Left renal cortex interstitium (tissue), 4 donors: ENCODE measurements at places on chromosomes 1 and 21.

DNA sequence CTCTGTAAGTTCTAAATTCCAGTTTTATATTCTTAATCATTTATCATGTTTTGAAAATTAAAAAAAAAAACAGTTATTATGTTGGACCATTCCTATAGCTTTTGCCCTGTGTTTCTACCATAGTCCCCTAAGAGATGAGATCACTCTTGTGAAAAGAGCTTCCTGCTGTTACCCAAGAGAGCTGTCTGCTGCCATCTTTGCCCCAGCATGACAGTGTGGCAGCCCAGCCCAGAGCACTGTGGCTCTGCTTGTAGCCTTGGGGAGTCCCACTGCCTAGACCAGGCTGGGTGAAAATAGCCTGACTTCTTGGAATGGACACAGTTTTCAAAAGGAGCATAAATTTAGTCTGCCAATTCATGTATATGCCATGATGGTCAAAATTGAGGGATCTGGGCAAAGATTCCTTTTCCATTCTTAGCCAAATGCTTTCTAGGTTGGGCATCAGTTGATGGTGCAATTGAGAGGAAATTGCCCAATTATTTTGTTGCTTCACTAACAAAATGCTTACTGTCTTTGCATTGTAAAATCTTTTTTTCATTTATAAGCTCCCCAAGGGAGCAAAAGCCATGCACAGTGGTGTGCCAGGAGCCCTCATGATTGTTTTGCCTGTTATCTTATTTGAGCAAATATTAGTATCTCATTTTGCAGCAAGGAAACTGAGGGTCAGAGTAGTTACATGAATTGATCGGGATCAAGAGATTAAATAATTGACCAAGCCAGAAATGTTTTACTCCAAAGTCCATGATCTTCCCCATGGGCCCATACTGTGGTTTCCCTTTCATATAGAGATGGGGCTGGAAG lies 72.8 kb downstream of the ETS2 start:
- DNase-seq, result no peak

DNA sequence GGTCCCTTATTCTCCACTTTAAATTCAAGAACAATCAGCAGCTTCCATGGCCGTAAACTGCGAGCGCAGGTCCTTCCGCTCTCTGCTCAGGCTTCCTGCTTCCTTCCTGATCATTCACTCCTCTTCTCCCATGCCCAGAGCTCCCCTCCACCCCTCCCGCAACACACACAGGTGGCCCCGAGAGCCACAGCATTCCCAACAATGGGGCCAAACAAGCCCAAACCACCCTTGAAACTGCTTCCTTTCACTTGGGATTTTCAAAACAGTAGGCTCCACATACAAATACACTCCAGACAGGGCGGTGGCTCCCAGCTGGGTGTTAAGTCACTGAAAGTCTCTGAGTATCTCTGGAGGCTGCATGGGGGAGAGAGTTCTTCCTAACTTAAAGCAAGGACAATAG lies 11.4 kb downstream of the FAM89A start:
- DNase-seq, result no peak

DNA sequence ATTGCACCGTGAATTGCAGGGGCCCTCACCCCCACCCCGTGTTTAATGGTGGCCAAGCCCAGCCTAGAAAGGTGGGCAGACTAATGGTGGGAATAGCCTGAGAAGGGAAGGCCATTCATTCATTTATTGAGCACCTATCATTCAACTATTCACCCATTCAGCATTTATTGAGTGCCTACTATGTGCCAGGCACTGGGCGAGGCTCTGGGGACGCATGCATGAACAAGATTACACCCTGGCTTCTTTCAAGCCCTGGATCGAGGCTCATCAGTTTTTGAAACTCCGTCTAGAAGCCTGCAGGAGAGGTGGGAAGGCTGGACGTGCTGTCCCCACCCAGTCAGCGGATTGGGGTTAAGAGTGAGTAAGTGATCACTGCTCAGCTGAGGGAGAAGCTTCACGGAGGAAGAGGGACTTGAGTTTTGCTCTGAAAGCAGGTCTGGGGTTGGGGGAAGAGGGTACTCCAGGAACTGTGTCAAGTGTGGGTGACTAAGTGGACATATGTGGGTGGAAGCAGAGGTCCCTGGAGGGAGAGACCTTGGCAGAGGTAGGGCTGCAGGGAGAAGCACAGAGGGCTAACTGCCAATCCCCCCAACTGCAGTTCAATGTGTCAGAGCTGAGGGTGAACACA lies 35.6 kb downstream of the MEF2D start:
- no peak for DNase-seq

DNA sequence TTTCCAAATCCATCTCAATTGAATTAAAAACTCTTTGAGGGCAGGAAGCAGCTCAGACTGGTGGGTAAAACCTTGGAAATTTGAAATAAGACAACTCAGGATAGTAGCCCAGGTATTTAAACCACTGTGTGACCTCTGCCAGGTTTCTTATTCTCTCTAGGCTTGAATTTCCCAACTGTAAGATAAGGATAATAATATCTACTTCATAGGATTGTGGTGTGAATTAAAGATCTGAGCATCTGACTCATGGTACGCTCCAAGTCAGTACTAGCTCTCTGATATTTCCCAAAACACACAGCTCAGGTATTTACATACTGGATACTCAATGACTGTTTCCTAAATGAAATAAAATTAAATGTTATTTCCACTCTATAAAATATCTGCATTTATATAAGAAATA lies 337.2 kb downstream of the LTN1 start:
- DNase-seq, result no peak

DNA sequence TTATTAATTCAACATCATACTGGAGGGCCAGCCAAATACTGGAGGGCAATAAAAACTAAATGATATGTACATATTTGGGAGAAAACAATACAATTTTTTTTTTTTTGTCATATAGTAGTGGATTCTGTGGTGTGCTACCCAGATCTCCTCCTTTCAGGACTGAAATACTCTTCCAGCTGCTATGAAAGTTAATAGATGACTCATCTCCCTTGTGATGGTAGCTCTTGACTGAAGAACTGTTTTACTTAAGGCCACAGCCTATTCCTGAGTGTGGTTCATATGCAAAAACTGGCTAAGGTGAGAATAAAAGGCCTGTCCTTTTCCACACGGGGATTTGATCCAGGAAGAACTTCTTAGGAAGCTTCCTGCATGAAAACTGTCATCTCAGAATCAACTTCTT lies 307.9 kb downstream of the HLX start:
- no peak for DNase-seq

DNA sequence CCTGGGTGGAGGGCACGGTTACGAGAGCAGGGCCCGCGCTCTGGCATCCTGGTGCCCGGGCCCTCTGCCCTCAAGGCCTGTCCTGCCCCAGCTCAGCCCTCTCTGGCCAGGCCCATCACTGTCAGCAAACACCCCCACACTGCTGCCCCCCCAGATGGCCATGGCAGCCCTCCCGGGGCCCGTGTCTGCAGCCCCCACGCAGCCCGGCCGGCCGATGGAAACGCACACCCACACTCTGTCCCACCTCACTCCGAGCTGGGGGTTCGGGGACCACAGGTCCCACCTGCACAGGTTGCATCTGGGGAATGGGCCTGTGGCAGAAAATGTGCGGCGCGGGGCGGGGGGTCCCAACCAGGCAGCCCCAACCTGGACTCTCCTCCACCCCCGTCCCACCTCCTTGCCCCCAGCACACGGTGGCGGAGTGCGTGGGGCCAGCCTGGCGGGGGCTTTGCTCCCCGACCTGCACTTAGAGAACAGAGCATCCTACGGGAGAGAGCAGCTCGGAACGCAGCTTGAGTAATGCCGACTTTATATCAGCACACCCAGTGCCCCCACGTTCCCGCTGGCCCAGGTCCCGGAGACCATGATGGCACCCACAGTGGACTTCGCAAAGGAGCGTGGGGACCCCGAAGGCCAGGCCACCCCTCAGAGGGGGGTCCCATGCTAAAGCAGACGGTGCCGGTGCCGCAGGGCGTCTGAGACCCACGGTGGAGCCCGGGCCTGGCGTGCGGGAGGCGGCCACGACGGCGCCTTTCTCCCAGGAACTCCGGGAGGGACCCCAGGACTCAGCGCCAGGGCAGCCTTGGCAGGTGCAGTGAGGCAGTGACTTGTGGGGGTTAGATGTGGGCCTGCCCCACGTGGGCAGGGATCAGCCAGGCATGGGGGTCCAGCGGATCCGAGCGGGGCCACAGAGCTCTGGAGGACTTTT lies 7.5 kb upstream of the RNF223 start:
- no peak for DNase-seq

DNA sequence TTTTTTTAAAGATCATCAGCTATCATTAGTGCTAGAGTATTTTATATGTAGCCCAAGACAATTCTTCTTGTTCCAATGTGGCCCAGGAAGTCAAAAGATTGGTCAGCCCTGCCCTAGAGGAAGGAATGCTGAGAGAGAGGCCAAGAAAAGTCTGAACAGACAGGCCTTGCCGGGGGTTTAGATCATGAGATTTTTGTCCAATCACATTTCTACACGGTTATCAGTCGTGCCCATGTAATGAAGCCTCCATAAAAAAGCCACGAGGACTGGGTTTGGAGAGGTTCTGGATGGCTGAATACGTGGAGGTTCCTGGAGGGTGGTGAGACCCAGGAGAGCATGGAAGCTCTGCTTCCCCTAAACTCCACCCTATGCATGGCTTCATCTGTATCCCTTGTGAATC lies 24.3 kb upstream of the ENO1 start:
- no peak for DNase-seq

DNA sequence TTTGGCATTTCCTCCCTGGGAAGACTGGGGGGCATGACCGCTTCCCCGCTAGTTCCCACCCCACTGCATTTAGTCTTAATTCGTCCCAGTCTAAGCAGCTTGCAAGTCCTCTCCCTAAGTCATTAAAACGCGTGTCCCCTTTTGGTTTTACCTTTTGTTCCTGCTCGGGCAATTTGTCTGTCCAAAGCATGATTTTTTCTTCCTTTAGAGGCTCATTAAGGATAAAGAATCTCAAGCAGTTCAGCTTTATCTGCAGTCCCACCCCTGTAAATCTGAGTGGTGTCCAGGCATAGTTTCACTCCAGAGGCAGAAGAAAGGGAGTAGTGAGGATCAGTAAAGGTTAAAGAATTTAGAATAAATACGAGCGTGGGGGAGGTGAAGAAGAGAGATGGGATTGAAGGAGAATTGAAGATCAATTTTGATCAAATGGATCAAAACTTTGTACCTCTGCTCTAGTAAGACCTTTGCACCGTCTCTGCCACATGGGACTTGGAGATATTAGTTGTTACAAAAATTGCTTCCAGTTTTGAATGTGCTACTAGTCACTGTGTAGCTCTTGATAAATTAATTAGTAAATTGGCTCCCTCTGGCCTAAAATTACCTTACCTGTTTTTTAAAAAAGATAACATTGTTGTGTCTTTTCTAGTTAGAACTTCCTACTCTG lies 989 bp upstream of the ETV3 start:
- DNase-seq, result no peak

- no peak for DNase-seq
These were observed 82.2 kb downstream of the FMN2 start for GRCh38 chr1:240173836-240174235.

GRCh38 chr1:201646411-201647022 lies 107.6 kb downstream of the NAV1 start:
- no peak for DNase-seq

- no peak for DNase-seq
These were observed 108.9 kb downstream of the CRYAA start for GRCh38 chr21:43277481-43278351.

GRCh38 chr1:210783925-210784324 lies 350.0 kb downstream of the KCNH1 start:
- no peak for DNase-seq

DNA sequence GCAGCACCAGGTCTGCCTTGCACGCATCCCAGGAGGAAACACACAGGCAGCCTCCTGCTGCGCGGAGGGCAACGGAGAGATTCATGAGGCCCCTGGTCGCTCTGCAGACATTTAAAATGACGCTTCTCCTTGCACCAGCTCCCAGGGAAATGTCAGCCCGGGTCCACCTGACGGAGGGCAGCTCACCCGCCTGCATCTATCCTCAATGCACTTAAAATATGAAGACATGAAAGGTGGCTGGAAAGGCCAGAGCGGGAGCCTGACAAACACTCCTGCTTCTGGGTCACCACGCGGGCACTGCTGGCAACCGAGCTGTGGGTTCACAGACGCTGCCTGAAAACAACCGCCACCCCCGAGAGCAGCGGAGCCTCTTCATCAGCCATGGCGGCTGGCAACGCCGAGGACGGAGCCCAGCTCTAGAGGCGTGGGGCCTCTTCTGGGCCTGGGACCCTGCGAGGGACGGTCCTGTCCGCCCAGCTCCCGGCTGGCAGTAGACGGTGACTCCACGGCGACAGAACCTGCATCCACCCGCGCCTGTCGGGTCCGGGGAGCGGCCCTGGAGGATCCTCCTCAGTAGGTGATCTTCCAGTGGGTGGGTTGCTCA lies 22.7 kb downstream of the POFUT2 start:
- DNase-seq, result no peak

DNA sequence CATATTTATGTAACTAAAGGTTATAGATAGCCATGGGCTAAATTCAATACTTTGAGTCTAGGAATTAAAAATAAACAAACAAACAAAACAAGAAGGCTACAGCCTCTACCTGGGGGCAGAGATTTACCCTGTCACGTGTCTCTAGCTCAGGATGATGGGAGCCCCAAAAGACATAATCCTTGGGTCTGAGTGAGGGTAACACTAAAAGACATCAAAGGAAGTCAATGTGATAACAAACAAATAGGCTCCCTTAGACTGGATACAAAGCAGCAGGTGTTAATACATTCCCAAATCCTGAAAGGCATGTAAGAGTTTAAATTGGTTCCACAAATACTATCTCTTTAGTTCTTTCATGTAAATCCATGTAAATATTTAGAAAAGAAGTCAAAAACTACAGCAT lies 10.7 kb downstream of the MYSM1 start:
- DNase-seq, result no peak

DNA sequence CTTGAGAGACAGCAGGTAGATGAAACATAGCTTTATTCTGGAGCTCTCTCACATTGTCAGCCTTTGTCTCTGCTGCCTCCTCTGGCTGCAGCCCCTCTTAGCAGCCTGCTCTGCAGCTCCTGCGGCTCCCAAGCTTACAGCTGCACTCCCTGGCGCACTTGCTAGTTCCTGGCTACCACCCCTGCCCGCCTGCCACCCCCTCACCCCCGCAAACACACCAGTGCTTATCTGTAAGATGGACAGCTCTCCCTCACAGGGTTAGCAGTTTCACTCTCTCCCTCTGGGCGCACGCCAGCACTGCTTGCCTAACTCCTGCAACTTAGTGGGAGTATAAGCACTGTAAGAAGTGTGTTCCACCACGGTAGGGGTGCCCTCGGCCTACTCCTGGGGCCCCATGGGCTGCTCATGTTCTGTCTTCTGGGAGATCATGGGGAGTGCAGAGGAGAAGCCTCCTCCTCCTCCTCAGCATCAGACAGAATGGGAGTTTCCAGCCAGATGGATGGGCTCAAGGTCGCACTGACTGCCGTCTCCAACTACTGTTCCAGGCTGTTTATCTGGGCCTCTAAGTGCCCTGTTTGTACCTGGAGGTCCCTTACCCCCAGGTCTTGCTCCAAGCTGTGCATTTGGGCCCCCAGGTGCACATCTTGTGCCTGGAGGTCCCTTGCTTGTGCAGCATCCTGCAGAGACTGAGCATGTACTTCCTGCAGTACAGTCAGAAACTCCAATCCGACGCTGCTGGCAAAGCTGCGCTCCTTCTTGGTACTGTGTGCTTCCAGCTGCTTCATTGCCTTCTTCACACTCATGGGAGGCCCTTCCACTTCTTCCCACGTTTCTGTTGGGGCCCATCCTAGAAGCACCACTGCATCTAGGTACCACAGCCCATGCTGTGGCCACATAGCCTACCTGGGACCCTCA lies 1388.1 kb downstream of the AMY1C start:
- DNase-seq, result no peak

GRCh38 chr1:94678202-94678848 lies 136.8 kb upstream of the F3 start:
- no peak for DNase-seq

GRCh38 chr1:241990040-241990439 lies 8.9 kb downstream of the MAP1LC3C start:
- no peak for DNase-seq

GRCh38 chr1:80593197-80593596 lies 1207.5 kb upstream of the ADGRL2 start:
- no peak for DNase-seq
